Activated T-helper 2 cell treated with anti-CD3 and anti-CD28 coated beads, Interferon-gamma antibody, Interleukin-2, Interleukin-4, amounts not matched to agents 10 μg/mL and 5 μg/mL and 100 μg/mL, durations not matched to agents 14 hours and 24 hours and 36 hours (primary cell): ENCODE measurements at places on chromosomes 5 and 9. TPM values are rescaled to one million over a fixed set of nuclear protein-coding genes. Genes with fewer than 3 reads are reported as not detected.

The SAPCD2 gene
- 26.5 and 27.1 TPM in 2 replicates for total RNA-seq

The GMCL2 gene
- total RNA-seq: not detected in 2 replicates

The NDUFA8 gene
- 45.4 and 48.7 TPM in 2 replicates for total RNA-seq

The TAF11L5 gene
- total RNA-seq: not detected in 2 replicates

The EDIL3 gene
- not detected in 2 replicates for total RNA-seq

The CARD6 gene
- 1.5 and 1.6 TPM in 2 replicates for total RNA-seq

The ADCY2 gene
- not detected in 2 replicates for total RNA-seq

DNA sequence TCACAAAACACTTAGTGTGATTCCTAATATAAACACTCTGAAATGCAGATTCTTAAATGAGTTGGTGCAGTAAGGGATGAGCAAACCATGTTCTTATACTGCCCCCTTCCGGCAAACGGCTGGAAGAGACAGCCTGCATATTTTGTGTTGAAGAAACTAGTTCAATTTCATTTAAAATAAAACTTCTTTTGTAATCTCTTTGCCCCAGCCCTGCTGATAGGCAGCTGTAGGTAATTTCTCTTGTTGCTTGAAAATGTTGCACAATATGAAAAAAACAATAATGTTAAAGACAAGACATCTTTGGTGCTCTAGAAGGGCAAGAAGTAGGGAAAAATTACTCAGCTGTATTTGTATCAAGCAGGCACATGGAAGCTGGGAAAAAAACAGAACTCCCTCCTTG, 89.7 kb upstream of the CCNG1 start:
- DNase-seq: peak; percentile 34

GRCh38 chr9:134179918-134180785, 15.8 kb upstream of the RNU6ATAC start:
- no peak for DNase-seq

- DNase-seq: peak; percentile 42
Observed at GRCh38 chr9:129320575-129321285, 142.7 kb upstream of the IER5L start.

DNA sequence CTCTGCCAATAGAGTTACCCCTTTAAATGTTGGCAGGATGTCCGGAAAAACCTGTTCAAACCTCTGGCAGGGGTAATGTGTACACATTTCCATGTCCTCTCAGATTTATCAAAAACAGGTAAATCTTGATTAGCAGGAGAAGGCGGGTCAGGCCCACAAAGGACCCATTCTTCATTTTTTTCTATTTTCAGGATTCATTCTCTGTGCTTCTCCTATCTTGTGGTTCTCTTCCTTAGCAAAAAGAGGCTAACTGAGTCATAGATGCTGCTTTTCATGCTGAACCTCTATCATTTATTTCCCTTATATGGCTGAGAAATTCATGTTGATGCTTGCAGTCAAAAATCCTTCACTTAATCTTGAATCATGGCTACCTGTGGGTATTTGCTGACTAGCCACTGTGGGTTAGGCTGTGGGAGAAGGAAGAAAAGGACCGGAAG, 112.7 kb upstream of the IQGAP2 start:
- no peak for DNase-seq

DNA sequence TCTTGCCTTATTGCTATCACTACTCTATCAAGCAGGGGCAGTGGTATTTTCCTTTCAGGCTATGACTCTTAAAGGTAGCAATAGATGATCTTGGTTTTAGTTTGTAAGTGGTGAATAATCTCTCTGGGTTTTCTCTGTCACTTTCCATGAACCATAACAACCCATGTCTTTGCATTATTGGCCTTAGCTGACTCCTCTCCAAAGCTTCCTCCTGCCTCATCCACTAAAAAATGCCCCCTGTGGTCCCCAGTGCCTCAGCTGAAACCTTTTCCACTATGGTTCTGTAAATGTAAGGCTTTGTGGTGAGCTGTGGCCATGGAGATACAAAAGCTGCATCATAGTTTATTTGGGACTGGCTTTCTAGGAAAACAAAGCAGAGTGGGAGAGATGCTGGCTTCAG, 128.8 kb downstream of the GPBP1 start:
- DNase-seq: no peak

- no peak for DNase-seq
Observed at GRCh38 chr5:168307925-168308584, 16.6 kb downstream of the WWC1 start.

DNA sequence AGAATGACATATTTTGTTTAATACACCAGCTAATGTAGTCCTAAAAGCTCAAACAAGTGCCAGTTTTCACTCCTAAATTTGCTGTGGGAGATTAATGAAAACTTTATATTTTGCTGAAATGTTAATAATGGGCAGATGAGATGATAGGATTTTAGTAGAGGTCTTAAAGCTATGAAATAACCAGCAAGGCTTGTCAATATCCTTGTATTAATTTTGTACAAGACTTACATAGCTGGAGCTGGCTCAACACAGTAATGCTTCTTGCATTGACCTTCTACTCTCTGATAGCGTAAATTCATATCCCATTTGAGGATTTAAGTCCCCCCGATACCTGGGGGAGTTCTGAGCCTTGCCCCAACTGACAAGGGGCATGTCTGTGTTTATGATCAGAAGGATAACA, 219.2 kb downstream of the MAPKAP1 start:
- DNase-seq: no peak

- DNase-seq: no peak
Observed at GRCh38 chr5:112210430-112211005, 208.6 kb downstream of the EPB41L4A start.

- DNase-seq: no peak
Observed at GRCh38 chr5:140591747-140592372, 27.2 kb downstream of the SLC35A4 start.

DNA sequence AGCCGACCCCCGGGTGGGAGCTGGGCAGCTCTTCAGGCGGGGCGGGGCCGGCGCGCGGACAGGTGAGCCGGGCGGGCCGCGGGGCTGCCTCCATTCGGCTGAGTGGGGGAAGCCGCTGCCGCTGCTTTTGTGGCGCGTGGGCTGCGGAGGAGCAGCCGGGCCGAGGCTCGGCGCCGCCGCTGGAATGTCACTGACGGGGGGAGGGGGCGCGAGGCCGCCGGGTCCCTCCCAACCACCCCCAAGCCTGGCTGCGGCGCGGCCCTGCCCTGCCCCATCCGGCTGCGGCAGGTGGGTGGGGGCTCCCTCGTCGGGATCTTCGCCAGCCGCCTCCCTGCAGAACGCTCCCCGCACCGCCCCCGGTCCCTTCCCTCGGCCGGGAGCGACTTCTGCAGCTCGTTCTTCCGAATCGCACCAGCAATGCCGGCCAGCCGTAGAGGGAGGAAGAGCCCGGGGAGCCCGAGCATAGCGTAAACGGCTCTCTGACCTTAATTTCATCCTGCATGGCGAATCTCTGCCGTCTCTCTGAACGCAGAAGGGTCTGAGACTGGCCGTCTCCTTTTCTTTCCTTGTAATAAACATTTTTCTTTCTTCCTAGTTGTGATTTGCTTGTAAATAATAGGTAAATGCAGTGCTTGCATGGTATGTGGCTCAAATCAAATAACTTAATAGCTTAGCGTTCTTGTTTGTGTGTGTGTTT, 505 bp downstream of the SPTAN1 start:
- peak; percentile 60 for DNase-seq

- no peak for DNase-seq
Observed at GRCh38 chr9:75226403-75227139, 138.3 kb downstream of the OSTF1 start.

GRCh38 chr9:26131886-26132285, 453.6 kb upstream of the TUSC1 start:
- DNase-seq: no peak

GRCh38 chr5:82164977-82165713, 113.0 kb downstream of the RPS23 start:
- no peak for DNase-seq
